ENCODE measurements at places on chromosomes 5 and 9.

GRCh38 chr5:148398698-148399121 is 15.0 kb downstream of the FBXO38 start:
- DNase-seq = no peak

GRCh38 chr9:87211669-87212068 is 264.4 kb upstream of the GAS1 start:
- no peak for DNase-seq

DNA sequence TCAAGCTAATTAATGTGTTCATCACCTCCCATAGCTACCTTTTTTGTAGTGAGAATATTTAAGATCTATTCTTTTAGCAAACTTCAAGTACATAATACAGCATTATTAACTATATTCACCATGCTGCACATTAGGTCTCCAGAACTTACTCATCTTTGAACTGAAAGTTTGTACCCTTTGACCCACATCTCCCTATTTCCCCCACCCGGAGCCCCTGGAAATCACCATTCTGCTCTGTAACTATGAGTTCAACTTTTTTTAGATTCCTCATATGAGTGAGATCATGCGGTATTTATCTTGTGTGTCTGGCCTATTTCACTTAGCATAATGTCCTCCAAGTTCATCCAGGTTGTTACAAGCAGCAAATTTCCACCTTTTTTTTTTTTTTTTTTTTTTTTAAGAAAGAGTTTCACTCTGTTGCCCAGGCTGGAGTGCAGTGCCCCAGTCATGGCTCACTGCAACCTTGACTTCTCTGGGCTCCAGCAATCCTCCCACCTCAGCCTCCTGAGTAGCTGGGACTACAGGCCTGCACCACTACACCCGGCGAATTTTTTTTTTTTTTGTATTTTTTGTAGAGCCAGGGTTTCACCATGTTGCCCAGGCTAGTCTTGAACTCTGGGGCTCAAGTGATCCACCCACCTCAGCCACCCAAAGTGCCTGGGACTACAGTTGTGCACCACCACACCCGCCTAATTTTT is 100.4 kb upstream of the SAP30L start:
- DNase-seq = no peak

DNA sequence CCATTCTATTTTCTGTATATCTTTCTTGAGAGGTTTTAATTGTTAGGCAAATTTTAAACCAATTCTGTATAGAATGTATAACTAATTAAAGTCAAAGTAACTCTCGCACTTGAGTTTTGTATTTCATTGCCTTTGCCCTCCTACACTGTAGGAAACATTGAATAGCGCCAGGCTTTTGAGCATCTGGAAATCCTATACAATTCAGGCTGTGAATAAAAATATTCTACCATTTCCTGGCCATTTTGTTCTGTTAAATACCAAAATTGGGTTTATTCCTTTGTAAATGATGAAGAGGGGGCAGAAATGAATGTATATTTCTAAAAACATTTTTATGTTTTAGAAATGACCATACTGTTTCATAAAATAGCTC is 571.8 kb upstream of the CLINT1 start:
- DNase-seq = no peak

GRCh38 chr9:135079676-135080075 is 7.8 kb upstream of the OLFM1 start:
- no peak for DNase-seq

- DNase-seq = no peak
Measured at GRCh38 chr5:158809310-158809850, 290.3 kb downstream of the EBF1 start.

DNA sequence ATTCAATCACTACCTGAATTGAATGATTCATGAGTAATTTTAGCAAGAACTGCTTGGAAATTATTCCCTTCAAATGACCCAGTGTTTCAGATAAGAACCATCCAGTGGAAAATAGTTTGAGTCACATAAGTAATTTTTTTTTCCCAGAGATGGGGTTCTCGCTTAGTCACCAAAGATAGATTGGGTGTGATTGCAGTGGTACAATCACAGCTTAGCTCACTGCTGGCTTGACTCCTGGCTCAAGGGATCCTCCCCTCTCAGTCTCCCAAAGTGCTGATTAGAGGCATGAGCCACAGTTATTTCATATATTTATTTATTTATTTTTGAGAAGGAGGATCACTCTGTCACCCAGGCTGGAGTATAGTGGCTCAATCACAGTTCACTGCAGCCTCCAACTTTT is 574.5 kb upstream of the ARRDC3 start:
- no peak for DNase-seq

GRCh38 chr5:37926732-37927131 is 86.9 kb upstream of the GDNF start:
- no peak for DNase-seq

GRCh38 chr5:180717989-180718388 is 21.9 kb downstream of the OR2Y1 start:
- no peak for DNase-seq

DNA sequence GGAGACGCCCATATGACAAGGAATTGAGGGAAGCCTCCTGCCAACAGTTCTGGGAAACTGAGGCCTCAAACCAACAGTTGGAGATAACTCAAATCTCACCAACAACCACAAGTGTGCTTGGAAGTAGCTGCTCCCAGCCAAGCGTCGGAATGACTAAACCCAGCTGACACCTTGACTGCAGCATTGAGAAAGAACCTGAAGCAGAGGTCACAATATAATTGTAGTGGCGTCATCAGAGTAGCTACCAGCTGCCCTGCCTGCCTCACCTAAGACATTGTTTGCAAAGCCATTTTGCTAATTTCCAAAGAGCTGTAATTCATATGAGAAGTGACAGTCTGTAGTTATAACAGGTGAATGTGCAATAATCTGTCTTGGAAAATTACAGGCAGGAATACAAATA is 40.8 kb upstream of the ANKRD31 start:
- DNase-seq = peak; percentile 90

All from NCI-H748 treated with DMSO at 0.1 percent for 48 hours (cell line).